ENCODE measurements at places on chromosomes 16 and 17. TPM values are rescaled to one million over a fixed set of nuclear protein-coding genes. Genes with fewer than 3 reads are reported as not detected.

Gene CNGB1
- polyA plus RNA-seq, result 1.7 TPM

Gene ZNF689
- 6.9 TPM for polyA plus RNA-seq

DNA sequence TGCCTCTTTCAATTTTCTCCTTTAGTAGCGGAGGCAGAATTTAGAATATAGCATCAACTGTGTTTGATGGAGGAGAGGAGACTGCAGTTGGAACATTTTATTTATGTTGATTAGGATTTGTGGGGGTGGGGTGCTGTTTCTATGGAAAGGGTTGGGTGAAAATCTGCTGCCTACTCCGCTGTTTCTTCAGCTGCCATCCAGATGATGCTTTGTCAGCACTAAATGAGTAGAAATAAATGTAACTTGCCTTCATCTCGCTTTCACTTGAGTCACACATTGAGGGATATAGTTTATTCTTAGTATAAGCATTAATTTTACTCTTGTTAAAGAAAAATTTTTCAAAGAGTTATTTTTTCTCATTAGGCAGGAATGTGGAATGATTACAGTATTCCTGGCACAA lies 42.1 kb downstream of the ABHD15 start:
- no peak for DNase-seq

DNA sequence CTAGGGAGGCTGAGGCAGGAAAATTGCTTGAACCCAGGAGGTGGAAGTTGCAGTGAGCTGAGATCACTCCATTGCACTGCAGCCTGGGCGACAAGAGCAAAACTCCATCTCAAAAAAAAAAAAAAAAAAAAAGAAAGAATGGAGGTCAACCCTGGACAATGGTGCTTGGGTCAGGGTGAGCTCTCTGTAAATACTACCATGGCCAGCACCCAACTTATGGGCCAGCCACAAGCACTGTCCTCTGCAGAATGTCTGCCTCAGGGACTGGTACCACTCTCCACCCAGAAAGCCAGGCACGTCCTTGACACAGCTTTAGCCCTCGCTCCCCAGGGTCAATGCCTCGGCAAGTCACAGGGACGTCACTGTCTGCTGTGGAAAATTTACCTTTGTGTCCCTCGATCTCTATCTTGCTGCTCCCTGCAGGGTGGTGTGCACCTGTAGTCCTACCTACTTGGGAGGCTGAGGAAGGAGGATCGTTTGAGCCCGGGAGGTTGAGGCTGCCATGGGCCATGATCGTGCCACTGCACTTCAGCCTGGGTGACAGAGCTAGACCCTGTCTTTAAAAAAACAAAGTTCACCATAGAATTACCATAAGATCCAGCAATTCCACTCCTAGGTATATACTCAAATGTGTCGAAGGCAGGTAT lies 123.3 kb downstream of the IRX3 start:
- DNase-seq, result no peak

All from small intestine (tissue), 16 donors.